Stimulated activated CD8-positive, alpha-beta memory T cell treated with anti-CD3 and anti-CD28 coated beads, Interleukin-7, amount 100 ng/mL, for 4 hours (primary cell): ENCODE measurements at places on chromosomes 16 and 17.

DNA sequence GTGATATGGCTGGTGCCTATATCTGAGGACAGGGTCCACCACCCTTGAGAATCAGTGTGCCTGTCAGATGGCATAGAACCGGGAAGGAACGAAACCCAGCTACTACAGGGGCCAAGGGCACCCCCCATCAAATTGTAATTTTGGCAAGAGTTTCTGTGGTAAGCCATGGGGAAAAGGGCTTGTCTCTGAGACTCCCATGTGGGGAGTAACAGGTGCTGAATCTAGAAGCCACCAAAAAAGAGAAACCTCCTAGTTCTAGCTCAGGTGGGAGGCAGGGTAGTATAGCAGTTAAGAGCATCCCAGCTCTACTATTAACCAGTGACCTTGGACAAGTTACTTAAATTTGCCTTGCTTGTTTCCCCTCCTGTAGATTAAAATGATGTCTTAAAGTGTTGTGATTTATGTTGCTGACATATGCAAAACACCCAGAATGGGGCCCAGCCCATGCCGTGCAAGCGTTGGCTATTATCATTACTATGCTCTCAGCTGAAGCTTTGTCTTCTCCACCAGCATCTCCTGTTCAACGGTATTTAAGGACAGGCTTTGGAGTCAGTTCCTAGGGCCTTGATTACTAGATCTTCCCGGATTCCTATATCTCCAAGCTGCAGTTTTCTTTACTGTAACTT is 210.7 kb upstream of the NLRP1 start:
- no peak for DNase-seq

DNA sequence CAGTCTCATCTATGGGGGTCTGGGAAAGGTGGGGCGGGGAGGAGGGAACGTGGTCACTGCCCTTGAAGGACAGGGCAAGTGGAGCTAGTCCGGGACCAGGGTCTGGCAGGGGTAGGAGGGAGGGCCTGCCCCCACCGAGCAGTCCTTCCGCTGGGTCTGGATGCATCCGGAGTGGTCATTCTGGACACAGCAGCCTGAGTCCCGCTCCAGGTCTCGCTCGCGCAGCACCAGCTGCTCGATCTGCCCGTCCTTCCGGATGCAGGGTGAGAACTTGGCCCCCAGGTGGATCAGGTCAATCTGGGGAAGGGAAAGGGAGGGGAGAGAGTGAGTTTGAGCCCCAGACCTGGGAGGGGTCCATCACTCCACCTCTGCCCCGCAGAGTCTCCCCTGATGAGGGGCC is 6.8 kb downstream of the AANAT start:
- no peak for DNase-seq

- DNase-seq = no peak
Measured at GRCh38 chr17:45851873-45852272, 7.2 kb downstream of the SPPL2C start.

- no peak for DNase-seq
Measured at GRCh38 chr16:82542714-82543113, 84.1 kb upstream of the CDH13 start.

- no peak for DNase-seq
Measured at GRCh38 chr17:75428543-75429469, 23.3 kb upstream of the GRB2 start.

- DNase-seq = no peak
Measured at GRCh38 chr17:64357191-64357981, 33.3 kb downstream of the PECAM1 start.

GRCh38 chr17:43598357-43599045 is 52.4 kb upstream of the ETV4 start:
- no peak for DNase-seq

DNA sequence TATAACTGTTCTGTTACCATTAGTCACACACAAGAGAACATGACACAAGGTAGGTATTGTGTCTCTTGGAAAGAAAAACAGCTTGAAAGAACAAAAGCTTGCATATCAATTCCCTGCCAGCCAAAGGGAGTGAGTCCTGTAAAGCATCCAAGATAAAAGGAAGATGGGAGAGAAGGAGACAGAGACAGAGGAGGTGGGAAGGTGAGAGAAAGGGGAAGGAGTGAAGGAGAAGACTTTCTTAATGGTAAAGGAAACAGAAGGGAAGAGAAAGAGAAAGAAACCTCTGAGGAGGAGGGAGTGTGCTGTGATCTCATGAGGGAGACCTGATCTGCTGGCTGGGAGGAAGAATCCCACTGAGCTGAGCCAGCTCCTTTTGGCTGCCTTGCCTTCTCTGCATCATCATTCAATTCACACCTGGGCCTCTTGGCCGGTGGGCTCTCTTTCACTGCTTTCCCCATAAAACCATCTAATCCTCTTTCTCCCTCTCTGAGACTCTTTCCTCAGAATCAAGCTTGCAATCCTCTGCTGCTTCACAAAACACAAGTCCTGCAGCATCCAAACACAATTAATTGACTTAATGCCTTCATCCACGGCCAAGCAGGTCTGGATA is 271.6 kb downstream of the ABCC12 start:
- no peak for DNase-seq

DNA sequence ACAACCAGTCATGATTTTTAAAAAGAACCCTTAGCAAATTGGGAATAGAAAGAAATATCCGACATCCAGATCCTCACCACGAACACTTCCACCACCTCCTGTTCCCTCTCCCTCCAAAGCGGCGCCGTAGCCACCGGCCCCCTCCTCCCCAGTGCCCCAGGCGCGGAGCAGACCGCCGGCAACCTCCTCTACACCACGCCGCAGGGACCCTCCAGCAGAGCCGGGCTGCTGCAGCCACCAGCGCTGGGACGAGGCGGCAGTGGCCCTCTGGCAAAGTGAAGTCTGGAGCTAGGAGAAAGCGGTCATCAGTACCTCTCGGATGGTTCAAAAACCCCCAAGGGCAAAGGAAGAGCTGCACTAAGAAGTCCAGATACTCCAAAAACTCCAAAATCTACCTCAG is 41.4 kb upstream of the SLFN13 start:
- DNase-seq = no peak
